NCI-H446 treated with DMSO at 0.1 percent for 48 hours (cell line): ENCODE measurements at places on chromosomes 5 and 9.

DNA sequence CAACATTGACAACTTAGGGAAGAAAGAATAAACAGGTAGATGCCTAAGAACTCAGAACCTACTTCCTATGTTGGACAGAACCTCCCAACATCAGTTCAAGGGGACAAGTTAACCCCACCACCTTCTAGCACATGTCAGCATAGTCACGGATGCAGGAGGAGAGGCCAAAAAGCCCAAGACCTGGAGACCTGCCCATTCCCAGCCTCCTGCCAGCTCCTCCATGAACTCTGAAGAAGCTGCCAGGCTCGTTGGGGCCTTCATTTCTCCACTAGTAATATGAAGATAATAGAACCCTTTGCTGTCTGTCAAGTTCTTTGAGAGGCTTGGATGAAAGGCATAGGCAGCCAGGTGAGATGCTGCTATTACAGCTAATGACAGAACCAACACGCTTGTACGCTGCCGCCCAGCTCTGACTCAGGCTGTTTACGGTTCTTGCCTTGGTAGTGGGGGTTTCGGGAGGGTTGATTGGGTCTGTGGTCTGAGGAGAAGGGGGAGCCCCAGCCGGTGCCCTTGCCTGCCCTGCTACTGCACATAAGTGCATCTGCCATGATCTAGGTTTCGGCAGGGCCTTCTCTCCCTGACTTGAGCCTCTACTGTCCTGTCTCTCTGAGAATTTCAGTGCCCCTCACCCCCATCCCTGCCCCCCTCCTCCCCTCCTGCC lies 82.2 kb downstream of the NRG2 start:
- DNase-seq, result no peak

DNA sequence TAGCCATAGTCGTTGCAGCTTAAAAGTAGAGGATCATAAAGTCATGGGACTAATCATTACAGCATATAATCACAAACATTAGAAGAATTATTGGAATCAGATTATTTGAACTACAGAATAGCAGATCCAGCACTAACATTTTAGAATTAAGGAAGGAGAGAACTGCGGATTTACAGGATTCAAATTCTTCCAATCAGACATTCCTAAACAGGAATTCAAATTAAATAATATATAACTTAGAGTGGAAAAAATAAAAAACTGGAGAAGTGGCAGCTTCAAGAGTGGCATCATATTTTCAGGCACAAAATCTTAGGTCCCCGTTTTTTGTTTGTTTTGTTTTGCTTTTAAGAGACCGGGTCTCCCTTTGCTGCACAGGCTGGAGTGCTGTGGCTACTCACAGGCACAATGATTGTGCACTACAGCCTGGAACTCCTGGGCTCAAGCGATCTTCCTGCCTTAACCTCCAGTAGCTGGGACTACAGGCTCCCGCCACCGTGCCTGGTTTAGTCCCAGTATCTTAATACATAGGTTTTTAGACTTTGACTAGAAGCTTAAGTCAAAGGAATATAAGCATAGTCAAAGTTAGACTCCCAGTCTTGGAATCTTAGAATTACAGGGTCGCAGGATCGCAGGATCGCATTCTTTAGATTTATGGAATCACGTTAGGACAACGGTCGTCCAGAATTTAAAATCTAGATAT lies 2.1 kb upstream of the FOXE1 start:
- no peak for DNase-seq

DNA sequence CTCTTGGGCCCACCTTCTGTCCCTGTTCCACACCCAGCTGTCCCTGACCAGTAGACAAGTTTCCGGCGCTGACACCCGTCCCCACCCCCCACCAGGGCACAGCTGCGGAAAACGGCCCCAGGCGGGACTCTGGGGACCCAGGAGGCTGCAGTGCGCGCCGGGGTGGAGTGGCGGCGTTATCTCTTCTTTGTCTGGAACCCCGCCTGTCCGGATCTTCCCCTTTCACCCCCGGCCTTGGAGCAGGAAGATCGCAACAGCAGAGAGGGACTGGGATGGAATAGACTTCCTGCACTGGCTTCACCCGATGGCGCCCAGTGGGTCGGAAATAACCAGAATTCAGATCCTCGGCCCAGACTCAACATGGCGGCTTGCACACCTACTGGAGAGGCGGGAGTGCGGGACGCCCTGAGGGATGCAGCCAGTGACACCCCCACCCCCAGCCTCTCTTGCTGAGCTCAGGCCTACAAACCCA lies 4.7 kb downstream of the PAX5 start:
- DNase-seq, result no peak

DNA sequence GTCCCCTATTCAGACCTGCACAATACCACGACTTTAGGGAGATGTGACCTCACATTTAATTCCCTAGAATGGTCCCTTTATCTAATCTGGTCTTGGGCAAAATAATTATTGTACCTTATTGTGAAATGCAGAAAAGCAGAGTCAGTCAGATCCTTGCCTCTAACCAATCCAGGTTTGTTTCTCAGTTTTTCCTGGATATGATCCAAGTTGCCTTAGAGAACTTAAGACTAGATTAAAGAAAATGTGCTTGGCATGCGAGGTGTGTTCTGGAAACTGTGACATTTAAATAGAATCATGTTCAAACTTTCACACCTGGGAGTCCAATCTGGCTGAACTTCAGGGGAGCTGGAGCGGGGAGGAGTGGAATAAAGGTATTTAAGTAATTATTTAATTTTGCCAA lies 696.2 kb downstream of the DNAH5 start:
- no peak for DNase-seq

- DNase-seq, result no peak
Observed at GRCh38 chr5:171275841-171276544, 33.1 kb upstream of the TLX3 start.

GRCh38 chr5:142590451-142591231 lies 95.2 kb downstream of the FGF1 start:
- DNase-seq, result no peak

- DNase-seq, result no peak
Observed at GRCh38 chr9:93092251-93092991, 3.6 kb upstream of the CARD19 start.
